Vein endothelial cell (primary cell): ENCODE measurements at places on chromosomes 12 and 14. TPM values are rescaled to one million over a fixed set of nuclear protein-coding genes. Genes with fewer than 3 reads are reported as not detected.

TAS2R7 gene
- 0.48 TPM in 1 of 2 replicates, not detected in the other for total RNA-seq

RTL1 gene
- not detected in 2 replicates for total RNA-seq

PTGR2 gene
- total RNA-seq = 2.3 and 3.9 TPM in 2 replicates

TCTN1 gene
- 13.4 and 13.6 TPM in 2 replicates for total RNA-seq

GPX2 gene
- total RNA-seq = not detected in 2 replicates

GPR137C gene
- total RNA-seq = 0.33 and 0.48 TPM in 2 replicates

TMEM119 gene
- total RNA-seq = under 0.01 and 0.10 TPM in 2 replicates

KRT77 gene
- total RNA-seq = not detected in 2 replicates

TRMT5 gene
- 6.9 and 11.8 TPM in 2 replicates for total RNA-seq

RILPL1 gene
- total RNA-seq = 11.8 and 18.3 TPM in 2 replicates

KCNA1 gene
- not detected in 2 replicates for total RNA-seq

ADAM21 gene
- 0.19 and 0.33 TPM in 2 replicates for total RNA-seq

SELPLG gene
- 0.29 TPM in 1 of 2 replicates, not detected in the other for total RNA-seq

PAH gene
- total RNA-seq = not detected in 2 replicates

PTGDR gene
- total RNA-seq = not detected in 2 replicates

GPRC5A gene
- total RNA-seq = 5.0 and 11.1 TPM in 2 replicates

EID3 gene
- total RNA-seq = 6.5 and 11.4 TPM in 2 replicates

CCDC196 gene
- total RNA-seq = not detected in 2 replicates

DNAJC22 gene
- 0.29 and 0.65 TPM in 2 replicates for total RNA-seq

HCAR2 gene
- total RNA-seq = not detected in 2 replicates

HOXC6 gene
- not detected in 2 replicates for total RNA-seq

UNC119B gene
- total RNA-seq = 18.0 and 24.5 TPM in 2 replicates

AGAP2 gene
- total RNA-seq = 0.29 and 0.33 TPM in 2 replicates

APOF gene
- total RNA-seq = not detected in 2 replicates

IL23A gene
- total RNA-seq = 0.76 TPM in 1 of 2 replicates, not detected in the other

HOXC13 gene
- total RNA-seq = not detected in 2 replicates

ZC3H10 gene
- 7.2 and 7.8 TPM in 2 replicates for total RNA-seq

KLRG1 gene
- 0.38 and 1.3 TPM in 2 replicates for total RNA-seq

SDSL gene
- 2.0 and 4.2 TPM in 2 replicates for total RNA-seq

POTEM gene
- total RNA-seq = not detected in 2 replicates
